ENCODE measurements at places on chromosomes 16 and 17.
A peak's percentile ranks its signal among the peaks of the same experiment; 100 is the strongest.

DNA sequence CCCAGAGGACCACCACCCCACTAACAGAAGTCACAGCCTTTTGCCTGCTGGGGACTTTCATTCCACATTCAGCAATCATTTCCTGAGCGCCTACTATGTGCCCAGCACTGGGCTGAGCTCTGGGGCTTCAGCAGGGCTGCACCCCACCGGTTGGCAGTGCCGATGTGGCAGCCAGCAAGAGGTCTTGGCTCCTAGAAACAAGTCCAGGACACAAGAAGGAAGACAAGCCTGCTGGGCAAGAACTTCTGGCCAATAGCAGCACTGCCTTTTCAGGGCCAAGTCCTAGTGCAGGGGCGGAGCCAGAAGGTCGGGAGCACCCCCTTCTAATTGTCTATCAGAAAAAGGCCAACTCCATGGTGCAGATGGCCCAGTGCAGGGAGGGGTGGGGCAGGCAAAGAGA, 13.0 kb upstream of the HOXB9 start:
- DNase-seq: no peak

DNA sequence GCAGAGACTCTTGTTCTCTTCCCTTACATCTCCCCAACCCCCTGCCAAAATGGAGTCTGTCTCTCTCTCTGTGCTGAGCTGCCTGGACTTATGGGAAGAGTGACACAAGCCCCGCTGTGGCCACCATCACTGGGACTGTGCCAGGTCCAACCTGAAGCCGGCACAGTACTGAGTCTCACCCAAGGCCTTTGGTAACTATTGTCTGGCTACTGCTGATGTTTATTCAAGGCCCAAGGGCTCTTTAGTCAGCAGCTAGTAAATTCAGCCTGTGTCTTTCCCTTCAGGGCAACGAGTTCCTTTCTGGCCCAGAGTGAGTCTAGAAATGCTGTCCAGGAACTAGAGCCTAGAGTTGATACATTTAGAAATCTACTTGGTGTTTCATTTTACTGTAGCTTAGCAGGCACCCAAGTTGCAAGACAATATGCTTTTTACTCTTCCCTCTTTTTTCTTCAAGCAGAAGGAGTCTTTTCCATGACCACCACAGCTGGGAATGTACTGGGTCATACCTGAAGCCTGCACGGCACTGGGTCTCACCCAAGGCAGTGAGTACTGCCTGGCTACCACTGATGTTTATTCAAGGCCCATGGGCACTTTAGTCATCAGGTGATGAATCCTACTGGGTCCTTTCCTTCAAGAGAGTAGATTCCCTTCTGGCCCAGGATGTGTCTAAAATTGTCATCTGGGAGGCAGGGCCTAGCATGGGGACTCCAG, 17.7 kb downstream of the EFCAB5 start:
- no peak for DNase-seq

DNA sequence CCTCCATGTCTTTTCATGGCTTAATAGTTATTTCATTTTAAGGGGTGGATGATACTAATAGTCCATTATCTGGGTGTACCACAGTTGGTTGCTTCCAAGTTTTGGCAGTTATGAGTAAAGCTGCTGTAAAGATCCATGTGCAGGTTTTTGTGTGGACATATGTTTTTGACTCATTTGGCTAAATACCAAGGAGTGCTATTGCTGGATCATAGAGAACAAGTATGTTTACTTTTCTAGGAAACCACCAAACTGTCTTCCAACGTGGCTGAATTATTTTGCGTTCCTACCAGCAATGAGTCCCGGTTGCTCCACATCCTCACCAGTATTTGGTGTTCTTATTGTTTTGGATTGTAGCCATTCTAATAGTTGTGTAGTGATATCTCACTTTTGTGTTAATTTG, 181.9 kb downstream of the SPECC1 start:
- no peak for DNase-seq

- DNase-seq: no peak
These were observed 7.8 kb downstream of the KRT28 start for GRCh38 chr17:40791787-40792436.

DNA sequence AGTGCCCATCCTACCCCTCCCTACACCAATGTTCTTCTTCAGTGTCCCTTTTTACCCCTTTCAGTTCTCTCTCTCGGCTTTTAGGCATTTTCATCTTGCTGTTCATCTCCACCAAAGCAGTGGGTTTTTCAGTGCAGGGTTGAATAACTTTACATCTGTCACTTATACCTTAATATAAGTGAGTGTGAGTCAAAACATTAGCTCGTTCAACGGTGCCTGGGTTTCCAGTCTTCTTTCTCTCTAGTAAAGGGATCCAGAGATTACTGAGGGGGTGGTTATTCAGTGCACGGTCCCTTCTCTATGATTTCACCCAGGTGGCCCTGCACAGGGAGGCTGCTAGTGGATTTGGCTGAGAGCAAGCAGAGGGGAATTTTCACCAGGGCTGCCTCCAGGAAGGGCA, 210.6 kb upstream of the CDH5 start:
- no peak for DNase-seq

DNA sequence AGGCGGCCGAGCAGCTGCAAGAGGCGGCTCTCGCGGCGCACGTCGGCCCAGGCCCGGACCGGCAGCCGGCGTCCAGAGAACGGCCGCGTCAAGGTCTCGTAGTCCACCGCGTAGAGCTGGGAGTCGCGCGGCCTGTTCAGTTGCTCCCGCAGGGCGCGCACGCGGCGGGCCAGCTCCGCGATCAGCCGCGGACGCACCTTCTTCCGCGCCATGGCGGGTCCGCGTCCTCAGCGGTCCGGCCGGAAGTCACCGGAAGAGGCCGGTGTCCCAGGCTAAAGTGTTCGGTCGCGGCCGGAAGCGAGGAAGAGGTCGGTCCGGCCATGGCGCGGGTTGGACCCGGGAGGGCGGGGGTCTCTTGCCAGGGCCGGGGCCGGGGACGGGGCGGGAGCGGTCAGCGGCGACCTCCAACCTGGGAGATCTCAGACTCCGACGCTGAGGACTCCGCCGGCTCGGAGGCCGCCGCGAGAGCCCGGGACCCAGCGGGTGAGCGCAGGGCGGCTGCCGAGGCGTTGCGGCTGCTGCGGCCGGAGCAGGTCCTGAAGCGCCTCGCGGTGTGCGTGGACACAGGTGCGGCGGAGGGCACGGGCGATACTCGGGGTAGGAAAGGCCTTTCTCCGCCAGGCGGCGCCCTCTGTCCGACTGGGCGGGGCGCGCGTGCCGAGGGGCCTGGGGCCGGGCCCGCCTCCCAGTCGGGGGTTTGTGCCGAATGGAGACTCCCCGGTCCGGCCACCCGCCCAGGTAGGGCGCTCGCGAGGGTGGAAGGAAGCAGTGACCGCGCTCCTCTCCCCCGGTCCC, at the start of gene MRPS34:
MRPS34 (minus strand) TSS at position 227 of the 795 bp plus-strand sequence; CDS start at position 212, 15 bp downstream.
- peak; percentile 79 for DNase-seq

DNA sequence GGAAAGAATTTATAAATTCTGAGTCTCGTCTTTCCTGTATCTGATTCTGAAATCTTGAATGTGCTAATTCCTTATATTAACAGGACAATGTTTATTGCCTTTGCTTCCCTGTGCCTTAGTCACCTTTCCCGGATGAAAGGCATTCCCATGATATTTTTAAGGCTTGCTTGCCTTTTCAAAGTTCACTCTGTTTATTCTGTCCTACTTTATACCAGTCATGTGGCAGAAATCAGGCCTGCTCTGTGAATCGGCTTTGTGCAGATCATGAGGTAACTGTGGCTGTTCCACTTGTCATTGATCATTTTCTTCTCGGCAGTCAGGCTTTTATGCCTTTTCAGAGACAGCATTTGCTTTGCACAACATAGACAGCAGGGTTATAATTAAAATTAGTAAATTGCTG, 28.8 kb upstream of the ABCC11 start:
- no peak for DNase-seq

DNA sequence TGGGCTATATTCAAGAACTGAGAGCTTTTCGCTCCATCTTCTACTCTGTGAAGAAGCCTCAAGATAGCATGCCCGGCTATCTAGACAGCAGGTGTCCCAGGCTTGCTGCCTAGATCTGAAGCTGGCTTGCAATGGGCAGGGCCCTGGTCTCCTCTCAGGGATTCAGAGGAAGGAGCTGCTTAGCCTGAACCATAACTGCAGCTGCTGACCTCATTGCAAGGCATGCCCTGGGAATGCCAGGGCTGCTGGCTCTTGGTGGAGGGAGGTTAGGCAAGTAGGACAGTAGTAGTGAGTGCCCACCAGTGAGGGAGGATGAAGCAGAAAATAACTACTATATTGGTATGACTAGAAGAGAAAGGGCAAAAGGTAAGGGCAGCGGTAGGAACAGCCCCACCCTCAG, 21.3 kb upstream of the SLC35B1 start:
- no peak for DNase-seq

- no peak for DNase-seq
These were observed 380.3 kb downstream of the SNX29 start for GRCh38 chr16:12356632-12357340.

DNA sequence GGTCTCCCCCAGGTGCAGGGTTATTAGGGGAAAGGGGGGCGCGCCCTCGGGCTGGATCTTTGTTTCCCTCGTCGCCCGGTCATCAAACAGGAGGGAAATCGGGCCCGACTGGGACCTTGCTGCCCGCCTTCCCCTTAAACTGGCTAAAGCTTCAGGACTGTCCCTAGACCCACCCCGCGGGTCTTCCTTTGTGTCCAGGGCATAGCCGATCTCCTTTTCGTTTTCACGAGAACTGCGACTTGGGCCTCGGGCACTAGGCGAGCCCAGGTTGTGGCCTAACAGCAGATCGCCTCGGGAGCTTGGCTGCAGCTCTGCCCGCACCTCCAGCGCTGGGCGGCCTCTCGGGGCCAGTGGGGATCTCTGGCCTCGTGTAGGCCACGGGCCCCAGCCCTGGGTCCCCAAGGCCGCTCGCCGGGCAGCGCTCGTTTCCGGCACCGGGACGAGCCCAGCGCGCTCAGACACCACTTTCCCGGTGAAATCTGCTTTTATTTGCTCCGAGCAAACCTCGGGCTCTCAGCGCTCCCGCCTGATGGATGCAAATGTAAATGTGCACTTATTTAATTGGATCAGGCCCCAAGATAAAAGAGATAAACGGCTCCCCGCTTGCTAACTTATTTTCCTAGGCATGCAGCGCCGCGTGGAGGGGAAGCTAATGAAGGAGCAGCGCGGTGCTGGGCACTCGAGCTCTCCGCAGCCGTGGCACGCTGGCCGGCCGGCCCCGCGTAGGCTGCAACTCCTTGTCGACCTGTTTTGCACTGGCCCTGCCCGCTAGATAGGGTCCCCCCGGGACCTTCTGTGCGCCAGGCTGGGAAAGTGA, 7.8 kb downstream of the IRX5 start:
- DNase-seq: no peak

DNA sequence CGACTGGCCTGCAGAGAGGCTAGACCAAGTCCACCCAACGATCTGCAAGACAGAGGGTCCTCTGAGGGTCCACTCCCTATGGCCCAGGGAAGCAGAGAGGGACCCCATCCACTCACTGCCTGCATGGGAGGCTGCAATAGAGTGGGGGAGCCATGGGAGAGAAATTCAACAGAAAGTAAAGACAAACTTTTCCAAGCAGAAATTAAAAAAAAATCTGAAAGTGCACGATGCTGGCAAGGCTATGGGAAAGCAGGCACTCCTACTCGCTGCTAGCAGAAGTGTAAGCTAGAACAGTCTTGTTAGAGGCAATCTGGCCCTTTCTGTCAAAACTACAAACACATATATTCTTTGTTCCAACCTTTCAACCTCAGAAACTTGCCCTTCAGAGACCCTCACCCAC, 85.4 kb downstream of the GAS7 start:
- no peak for DNase-seq

DNA sequence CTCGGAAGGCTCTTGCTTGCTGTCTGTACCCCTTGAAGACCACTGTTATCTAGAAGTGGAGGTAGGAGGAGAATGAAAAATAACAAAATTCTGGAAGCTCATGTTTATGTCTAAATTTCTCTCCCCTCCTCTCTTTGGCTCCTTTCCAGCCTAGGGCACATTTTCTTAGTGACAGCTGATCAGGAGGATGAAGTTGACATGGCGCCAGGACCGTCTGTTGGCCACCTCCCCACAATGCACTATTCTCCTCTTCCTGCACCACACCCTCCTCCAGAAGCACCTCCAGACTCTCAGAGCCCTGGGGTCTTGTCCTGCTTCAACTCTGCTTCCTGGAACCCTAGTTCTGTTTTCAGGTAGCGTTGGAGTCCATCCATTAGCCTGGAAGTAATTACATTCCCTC, 25.5 kb upstream of the SSTR2 start:
- no peak for DNase-seq

DNA sequence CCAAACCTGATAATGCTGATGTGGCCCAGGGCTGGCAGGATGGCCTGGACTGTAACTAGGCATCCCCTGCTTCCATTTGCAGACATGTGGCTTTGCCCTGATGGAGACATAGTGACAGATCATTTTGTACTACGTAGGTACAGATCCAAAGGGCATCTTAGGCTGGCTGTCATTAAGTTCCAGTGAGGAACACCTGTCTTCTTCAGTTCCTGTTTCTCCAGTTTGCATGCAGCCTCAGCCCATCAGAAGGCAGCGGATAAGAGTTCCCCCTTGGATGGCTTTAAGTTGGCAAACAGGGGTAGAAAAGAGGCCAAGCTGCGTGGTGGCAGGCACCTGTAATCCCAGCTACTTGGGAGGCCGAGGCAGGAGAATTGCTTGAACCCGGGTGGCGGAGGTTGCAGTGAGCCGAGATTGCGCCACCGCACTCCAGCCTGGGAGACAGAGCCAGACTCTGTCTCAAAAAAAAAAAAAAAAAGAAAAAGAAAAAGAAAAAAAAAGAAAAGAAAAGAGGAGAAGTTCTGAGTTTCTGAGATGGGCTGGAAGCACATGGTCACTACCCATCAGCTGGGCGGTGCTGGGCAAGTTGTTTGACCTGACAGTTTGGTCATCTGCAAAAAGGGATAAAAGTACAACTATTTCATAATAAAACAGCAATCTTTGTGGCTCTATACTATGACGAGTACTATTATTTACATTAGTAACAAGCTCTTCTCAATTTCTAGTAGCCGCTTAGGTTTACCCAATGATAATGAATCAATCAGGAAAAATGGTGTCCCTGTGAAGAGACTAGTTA, 42.7 kb downstream of the CPPED1 start:
- DNase-seq: no peak

DNA sequence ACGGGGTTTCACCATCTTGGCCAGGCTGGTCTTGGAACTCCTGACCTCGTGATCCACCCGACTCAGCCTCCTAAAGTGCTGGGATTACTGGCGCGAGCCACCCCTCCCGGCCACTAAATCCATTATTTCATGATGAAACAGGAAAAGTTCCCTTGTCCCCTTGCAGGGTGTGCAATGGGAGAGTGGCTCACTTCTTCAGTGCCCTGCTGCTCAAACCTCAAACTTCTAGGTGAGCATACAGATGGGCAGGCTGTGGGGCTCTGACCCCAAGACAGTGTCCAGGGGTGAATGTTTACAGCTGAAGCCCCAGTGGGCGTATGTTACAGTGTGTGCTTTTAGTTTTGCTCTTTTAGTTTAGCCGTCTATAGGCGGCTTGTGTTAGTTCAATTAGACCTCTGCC, 34.7 kb downstream of the GJC1 start:
- DNase-seq: no peak

Data from activated CD4-positive, alpha-beta T cell treated with anti-CD3 and anti-CD28 coated beads for 4 hours (primary cell).